ENCODE measurements at places on chromosomes 13 and 19.

- DNase-seq = peak; percentile 53
These were observed 123.0 kb downstream of the SLC7A1 start for GRCh38 chr13:29472332-29472961.

DNA sequence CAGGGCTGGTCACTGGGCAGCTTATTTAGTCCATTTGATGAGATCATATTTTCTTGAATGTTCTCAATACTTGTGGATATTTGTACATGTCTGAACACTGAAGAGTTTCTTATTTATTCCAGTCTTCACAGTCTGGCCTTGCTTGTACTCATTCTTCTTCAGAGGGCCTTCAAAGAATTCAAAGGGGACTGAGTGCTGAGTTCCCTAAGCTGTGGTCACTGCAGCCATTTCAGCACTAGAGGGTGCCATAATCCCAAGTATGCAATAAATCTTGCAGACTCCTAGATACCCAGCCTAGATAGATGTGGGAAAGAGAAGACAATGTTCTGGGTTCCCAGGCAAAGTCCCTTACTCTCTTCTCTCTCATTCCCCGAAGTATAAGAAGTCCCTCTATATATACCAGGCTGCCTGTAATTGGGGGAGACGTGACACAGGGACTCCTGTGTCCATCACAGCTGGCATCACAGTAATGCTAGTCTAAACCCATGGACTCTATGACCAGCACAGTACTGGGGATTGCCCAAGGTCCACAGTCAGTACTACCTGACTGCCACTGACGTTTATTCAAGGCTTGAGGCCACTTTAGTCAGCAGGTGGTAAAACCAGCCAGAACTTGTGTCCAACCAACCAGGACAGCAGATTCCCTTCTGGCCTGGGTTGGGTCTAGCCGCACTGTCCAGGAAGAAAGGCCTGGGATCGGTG, 8.9 kb upstream of the VN1R1 start:
- DNase-seq = peak; percentile 7

DNA sequence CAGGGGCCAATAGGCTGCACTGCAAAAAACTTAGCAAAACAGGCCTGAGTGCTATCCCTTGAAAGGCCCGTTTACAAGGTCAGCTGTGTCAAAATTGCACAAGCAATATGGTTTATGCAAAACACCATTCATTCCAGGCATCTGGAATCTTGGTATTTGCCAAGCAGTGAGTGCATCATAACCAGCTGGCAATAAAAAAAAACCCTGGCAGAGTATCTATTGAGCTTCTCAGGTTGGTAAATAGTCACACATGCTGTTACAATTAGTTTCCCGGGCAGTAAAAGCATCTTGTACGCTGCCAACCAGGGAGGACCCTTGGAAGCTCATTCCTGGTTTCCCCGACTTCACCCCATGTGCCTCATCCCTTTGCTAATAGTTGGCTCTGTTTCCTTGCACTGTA, 21.3 kb downstream of the ZNF77 start:
- DNase-seq = no peak

GRCh38 chr13:26921918-26922317, 161.3 kb upstream of the GPR12 start:
- DNase-seq = no peak

- no peak for DNase-seq
These were observed 752 bp downstream of the PDCD5 start for GRCh38 chr19:32581705-32582179.

Data from CD4-positive, alpha-beta T cell treated with Interleukin-17A for 4 hours (primary cell).